ENCODE measurements at places on chromosomes 4 and X. TPM values are rescaled to one million over a fixed set of nuclear protein-coding genes. Genes with fewer than 3 reads are reported as not detected.

Gene ADH1B
- 5.7 TPM for total RNA-seq

Gene PCYT1B
- 1.0 TPM for total RNA-seq

Gene IL1RAPL1
- total RNA-seq = not detected

Gene IL13RA2
- total RNA-seq = not detected

Gene ATP2B3
- 0.39 TPM for total RNA-seq

Gene USP51
- 1.7 TPM for total RNA-seq

Gene MGARP
- total RNA-seq = 5.2 TPM

Gene ZFYVE28
- 3.3 TPM for total RNA-seq

Gene CPXCR1
- not detected for total RNA-seq

Gene ASB11
- total RNA-seq = not detected

- H3K27me3 ChIP-seq = no peaks in the 10 kb centered on the region
- no peak overlapping the region for H3K4me3 ChIP-seq
- H3K4me1 ChIP-seq = peaks cover 14% of the 10 kb centered on the region
- DNase-seq = no peak
- H3K27ac ChIP-seq = peak overlapping the region; percentile 28
Observed at GRCh38 chr4:187469627-187470026, 525.9 kb upstream of the ZFP42 start.

- no peak for DNase-seq
- peaks cover 17% of the 10 kb centered on the region for H3K4me1 ChIP-seq
- H3K27me3 ChIP-seq = no peaks in the 10 kb centered on the region
- peak overlapping the region; percentile 45 for H3K27ac ChIP-seq
- no peak overlapping the region for H3K4me3 ChIP-seq
- H3K36me3 ChIP-seq = no peaks in the 10 kb centered on the region
Observed at GRCh38 chr4:155819066-155819465, 47.0 kb downstream of the ASIC5 start.

DNA sequence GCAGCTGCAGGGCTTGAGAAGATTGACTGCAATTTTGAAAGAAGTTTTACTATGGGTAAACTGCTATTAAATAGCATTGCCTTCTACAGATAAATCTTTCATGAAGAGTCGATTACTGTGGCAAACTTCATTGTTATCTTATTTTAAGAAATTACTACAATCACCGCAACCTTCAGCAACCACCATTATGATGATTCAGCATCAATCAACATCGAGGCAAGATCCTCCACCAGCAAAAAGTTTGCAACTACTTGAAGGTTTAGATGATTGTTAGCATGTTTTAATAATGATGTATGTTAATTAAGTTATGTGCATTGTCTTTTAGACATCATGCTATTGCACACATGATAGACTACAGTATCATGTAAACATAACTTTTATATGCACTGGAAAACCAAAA, 1511.0 kb downstream of the FSTL5 start:
- H3K27ac ChIP-seq = no peak overlapping the region
- no peak overlapping the region for H3K4me3 ChIP-seq
- no peaks in the 10 kb centered on the region for H3K4me1 ChIP-seq
- no peaks in the 10 kb centered on the region for H3K27me3 ChIP-seq
- DNase-seq = no peak

GRCh38 chr4:114694770-114695169, 96.2 kb downstream of the UGT8 start:
- DNase-seq = no peak
- H3K36me3 ChIP-seq = no peaks in the 10 kb centered on the region
- H3K4me1 ChIP-seq = peaks cover 4% of the 10 kb centered on the region

- H3K4me1 ChIP-seq = no peaks in the 10 kb centered on the region
- H3K4me3 ChIP-seq = no peak overlapping the region
- DNase-seq = no peak
- no peak overlapping the region for H3K27ac ChIP-seq
- H3K27me3 ChIP-seq = no peaks in the 10 kb centered on the region
Observed at GRCh38 chr4:11005300-11005699, 320.7 kb upstream of the CLNK start.

- no peaks in the 10 kb centered on the region for H3K36me3 ChIP-seq
- no peak for DNase-seq
- no peak overlapping the region for H3K27ac ChIP-seq
- H3K4me3 ChIP-seq = no peak overlapping the region
Observed at GRCh38 chr4:64497491-64497890, 88.2 kb upstream of the TECRL start.

- H3K36me3 ChIP-seq = peaks cover 2% of the 10 kb centered on the region
- no peak overlapping the region for H3K27ac ChIP-seq
- H3K27me3 ChIP-seq = no peaks in the 10 kb centered on the region
- H3K4me1 ChIP-seq = peaks cover 20% of the 10 kb centered on the region
- no peak overlapping the region for H3K4me3 ChIP-seq
Observed at GRCh38 chrX:124406294-124407014, 60.1 kb downstream of the SH2D1A start.

DNA sequence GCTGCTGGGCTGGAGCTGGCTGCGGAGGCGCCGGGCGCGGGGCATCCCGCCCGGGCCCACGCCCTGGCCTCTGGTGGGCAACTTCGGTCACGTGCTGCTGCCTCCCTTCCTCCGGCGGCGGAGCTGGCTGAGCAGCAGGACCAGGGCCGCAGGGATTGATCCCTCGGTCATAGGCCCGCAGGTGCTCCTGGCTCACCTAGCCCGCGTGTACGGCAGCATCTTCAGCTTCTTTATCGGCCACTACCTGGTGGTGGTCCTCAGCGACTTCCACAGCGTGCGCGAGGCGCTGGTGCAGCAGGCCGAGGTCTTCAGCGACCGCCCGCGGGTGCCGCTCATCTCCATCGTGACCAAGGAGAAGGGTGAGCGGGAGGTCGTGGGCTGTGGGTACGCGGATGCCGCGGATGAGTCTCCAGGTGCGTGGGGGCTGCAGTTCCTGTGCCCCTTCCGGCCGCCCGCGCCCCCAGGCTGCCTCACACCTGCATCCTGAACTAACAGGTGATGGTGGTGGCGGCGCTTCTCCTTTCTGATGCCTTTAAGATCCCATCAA, 499 bp downstream of the CYP2U1 start:
- H3K4me1 ChIP-seq = peaks cover 13% of the 10 kb centered on the region
- peak overlapping the region; percentile 76 for H3K4me3 ChIP-seq
- peak overlapping the region; percentile 46 for H3K27ac ChIP-seq
- DNase-seq = no peak
- peaks cover 6% of the 10 kb centered on the region for H3K36me3 ChIP-seq

GRCh38 chrX:27917713-27918500, 63.3 kb downstream of the DCAF8L1 start:
- no peak overlapping the region for H3K4me3 ChIP-seq
- H3K27me3 ChIP-seq = no peaks in the 10 kb centered on the region
- peaks cover 2% of the 10 kb centered on the region for H3K4me1 ChIP-seq
- no peak overlapping the region for H3K27ac ChIP-seq
- no peak for DNase-seq
- no peaks in the 10 kb centered on the region for H3K36me3 ChIP-seq

DNA sequence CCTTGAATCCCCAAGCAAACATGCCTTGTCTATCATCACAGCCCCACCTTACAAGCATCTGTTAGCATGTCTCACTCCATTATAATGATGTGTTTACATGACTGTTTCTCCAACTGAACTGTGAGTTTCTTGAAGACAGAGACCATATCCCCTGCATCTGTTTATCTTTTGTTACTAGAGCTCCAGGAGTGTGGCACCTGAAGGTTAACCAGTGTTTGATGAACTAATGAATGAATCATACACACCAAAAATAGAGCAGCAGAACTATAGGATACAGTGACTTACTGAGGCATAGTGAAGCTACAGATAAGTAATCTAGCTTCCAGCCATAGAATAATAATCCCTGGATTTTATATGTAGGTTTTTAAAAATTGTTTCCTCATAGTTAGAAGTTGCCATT, 331.0 kb downstream of the PCDH7 start:
- DNase-seq = no peak
- peaks cover 22% of the 10 kb centered on the region for H3K4me1 ChIP-seq
- H3K4me3 ChIP-seq = no peak overlapping the region
- H3K27ac ChIP-seq = no peak overlapping the region
- peaks cover 7% of the 10 kb centered on the region for H3K36me3 ChIP-seq

DNA sequence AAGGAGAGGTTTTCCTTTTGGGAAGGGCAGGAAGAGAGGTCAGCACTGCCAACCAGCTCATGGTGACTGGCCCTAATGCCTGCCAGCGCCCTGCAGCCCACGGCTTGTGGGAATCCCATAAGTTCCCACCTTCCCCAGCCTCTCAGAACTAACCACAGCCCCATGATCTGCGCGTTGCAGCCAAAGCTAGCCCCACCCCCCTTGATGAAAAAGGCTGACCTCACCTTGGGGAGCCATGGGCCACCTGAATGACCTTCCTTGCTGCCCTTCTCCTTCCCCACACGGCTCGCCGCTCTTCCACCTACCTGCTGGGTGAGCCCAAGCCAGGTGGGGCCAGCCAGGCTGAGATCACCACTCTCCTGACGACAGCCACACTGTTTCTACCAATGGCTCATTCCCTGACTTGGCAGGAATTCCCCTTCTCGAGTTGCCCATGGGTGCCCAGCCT, 3.9 kb upstream of the ELF4 start:
- H3K36me3 ChIP-seq = no peaks in the 10 kb centered on the region
- H3K27me3 ChIP-seq = no peaks in the 10 kb centered on the region
- H3K4me1 ChIP-seq = peaks cover 32% of the 10 kb centered on the region

GRCh38 chrX:46653482-46653881, 79.9 kb downstream of the CHST7 start:
- no peaks in the 10 kb centered on the region for H3K36me3 ChIP-seq
- no peak overlapping the region for H3K4me3 ChIP-seq
- no peaks in the 10 kb centered on the region for H3K27me3 ChIP-seq
- no peak overlapping the region for H3K27ac ChIP-seq
- no peak for DNase-seq

GRCh38 chr4:1747603-1747967, 26.3 kb downstream of the TACC3 start:
- no peak overlapping the region for H3K27ac ChIP-seq
- no peaks in the 10 kb centered on the region for H3K27me3 ChIP-seq
- H3K4me1 ChIP-seq = no peaks in the 10 kb centered on the region

GRCh38 chrX:45756557-45756956, 555.9 kb upstream of the DIPK2B start:
- H3K27ac ChIP-seq = peak overlapping the region; percentile 23
- no peak for DNase-seq
- no peak overlapping the region for H3K4me3 ChIP-seq
- no peaks in the 10 kb centered on the region for H3K27me3 ChIP-seq
- peaks cover 3% of the 10 kb centered on the region for H3K36me3 ChIP-seq

GRCh38 chrX:1451251-1451660, 1.5 kb downstream of the ASMTL start:
- H3K4me1 ChIP-seq = peaks cover 5% of the 10 kb centered on the region
- H3K36me3 ChIP-seq = peaks cover 12% of the 10 kb centered on the region
- peak; percentile 74 for DNase-seq
- H3K27me3 ChIP-seq = peaks cover 10% of the 10 kb centered on the region
- H3K4me3 ChIP-seq = peak overlapping the region; percentile 87
- H3K27ac ChIP-seq = no peak overlapping the region

DNA sequence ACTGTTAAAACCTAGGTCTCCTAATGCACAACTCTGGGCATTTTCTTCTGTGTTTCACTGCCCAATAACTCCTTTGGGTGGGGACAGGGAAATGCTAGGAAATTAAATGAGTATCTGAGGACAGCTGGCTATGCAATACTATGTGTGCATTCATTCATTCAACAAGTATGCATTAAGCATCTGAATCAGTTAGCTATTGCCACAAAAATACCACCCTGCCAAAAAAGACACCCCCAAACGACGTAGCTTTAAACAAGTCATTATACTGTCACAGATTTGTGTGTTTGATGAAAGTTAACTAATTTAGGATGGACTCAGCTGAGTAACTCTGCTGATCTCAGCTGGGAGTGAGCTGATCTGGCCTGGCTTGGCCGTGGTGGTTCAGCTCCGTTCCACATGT, 29.8 kb upstream of the PTCHD1 start:
- H3K4me3 ChIP-seq = no peak overlapping the region
- H3K36me3 ChIP-seq = no peaks in the 10 kb centered on the region
- H3K27ac ChIP-seq = no peak overlapping the region
- no peaks in the 10 kb centered on the region for H3K27me3 ChIP-seq
- H3K4me1 ChIP-seq = no peaks in the 10 kb centered on the region

DNA sequence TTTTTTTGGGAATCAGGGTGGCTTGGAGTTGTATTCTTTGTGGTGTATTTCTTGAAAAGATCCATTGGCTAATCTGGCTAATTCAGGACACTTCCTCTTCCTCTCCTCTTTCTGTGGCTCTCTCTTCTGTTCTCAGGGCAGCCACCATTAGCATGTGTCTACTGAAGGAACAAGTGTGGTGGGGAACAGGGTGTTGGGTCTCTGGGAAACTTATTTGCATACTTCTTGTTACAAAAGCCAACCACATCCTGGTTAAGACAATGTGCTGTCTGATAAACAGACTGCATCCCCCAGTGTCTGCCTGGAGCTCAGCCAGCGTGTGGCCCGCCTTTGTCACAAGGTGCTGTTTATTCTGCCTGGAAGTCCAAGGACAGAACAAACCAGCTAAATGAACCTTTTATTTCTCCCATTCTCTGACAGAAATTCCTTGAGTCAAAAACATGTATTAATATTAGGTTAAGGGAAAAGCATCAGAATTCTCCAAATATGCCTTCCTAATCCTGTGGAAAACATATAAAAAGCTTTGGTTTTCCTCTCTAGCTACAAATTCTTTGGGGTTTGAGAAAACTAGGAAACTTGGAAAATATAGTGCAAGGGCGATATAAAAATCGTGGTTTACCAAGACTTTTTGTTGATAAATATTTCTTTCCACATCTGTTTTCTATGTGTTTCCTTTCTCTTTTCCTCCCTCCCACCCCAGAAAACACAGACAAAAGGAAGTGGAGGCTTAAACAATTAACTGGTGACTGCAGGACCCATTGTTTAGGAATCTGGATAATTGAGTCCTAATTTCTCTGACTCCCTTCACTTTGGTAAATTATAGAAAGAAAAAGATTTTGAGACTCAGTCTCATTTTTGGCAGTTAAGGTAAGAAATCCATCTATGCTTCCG, 203.6 kb downstream of the SPRY1 start:
- H3K36me3 ChIP-seq = no peaks in the 10 kb centered on the region
- H3K27ac ChIP-seq = peak overlapping the region; percentile 23
- H3K4me1 ChIP-seq = peaks cover 20% of the 10 kb centered on the region
- no peak overlapping the region for H3K4me3 ChIP-seq

GRCh38 chr4:56733352-56733751, 52.3 kb upstream of the HOPX start:
- no peak overlapping the region for H3K4me3 ChIP-seq
- peaks cover 3% of the 10 kb centered on the region for H3K4me1 ChIP-seq
- H3K36me3 ChIP-seq = no peaks in the 10 kb centered on the region
- H3K27me3 ChIP-seq = peaks cover 10% of the 10 kb centered on the region
- no peak for DNase-seq
- H3K27ac ChIP-seq = no peak overlapping the region

- H3K36me3 ChIP-seq = peaks cover 10% of the 10 kb centered on the region
- H3K4me1 ChIP-seq = peaks cover 1% of the 10 kb centered on the region
- no peak overlapping the region for H3K4me3 ChIP-seq
Observed at GRCh38 chrX:11770320-11770719, 12.3 kb downstream of the MSL3 start.

DNA sequence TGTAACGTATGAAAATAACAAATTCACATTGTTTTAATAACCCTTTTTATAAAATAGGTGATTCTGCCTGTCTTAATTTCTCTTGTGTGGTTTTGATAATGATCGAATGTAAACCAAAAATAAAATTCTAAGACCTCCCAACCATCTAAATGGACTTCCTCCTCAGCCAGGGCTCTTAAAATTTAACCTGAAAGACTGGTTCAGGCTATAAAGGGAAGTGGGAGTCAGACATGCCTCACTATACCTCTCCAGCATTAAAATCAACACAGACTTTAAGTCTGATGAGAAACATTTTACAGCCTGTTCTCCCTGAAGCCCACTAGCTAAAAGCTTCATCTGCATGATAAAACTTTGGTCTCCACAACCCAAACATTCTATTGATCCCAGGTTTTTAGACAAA, 97.6 kb upstream of the STIM2 start:
- peaks cover 24% of the 10 kb centered on the region for H3K36me3 ChIP-seq
- no peak overlapping the region for H3K27ac ChIP-seq
- no peaks in the 10 kb centered on the region for H3K4me1 ChIP-seq
- H3K4me3 ChIP-seq = no peak overlapping the region
- H3K27me3 ChIP-seq = no peaks in the 10 kb centered on the region

Data from osteocyte (in vitro differentiated cells).